Bronchial epithelial cell (primary cell): ENCODE measurements at places on chromosomes 6 and 20. TPM values are rescaled to one million over a fixed set of nuclear protein-coding genes. Genes with fewer than 3 reads are reported as not detected.

The KHDC1L gene
- total RNA-seq, result not detected in 2 replicates

The RBBP8NL gene
- under 0.01 and 1.0 TPM in 2 replicates for total RNA-seq

The SEL1L2 gene
- not detected in 2 replicates for total RNA-seq

The CDH22 gene
- total RNA-seq, result not detected in 2 replicates

The DUSP15 gene
- total RNA-seq, result not detected in 2 replicates

The NHSL1 gene
- 6.3 and 12.5 TPM in 2 replicates for total RNA-seq

The ALDH5A1 gene
- total RNA-seq, result 0.53 and 1.9 TPM in 2 replicates

The HFE gene
- 3.7 and 4.6 TPM in 2 replicates for total RNA-seq

- DNase-seq, result no peak
Measured at GRCh38 chr6:84772428-84773132, 8.2 kb upstream of the TBX18 start.

- no peak for DNase-seq
Measured at GRCh38 chr6:109826551-109826950, 135.5 kb downstream of the FIG4 start.

- no peak for DNase-seq
Measured at GRCh38 chr6:168099201-168100010, 20.4 kb upstream of the FRMD1 start.

DNA sequence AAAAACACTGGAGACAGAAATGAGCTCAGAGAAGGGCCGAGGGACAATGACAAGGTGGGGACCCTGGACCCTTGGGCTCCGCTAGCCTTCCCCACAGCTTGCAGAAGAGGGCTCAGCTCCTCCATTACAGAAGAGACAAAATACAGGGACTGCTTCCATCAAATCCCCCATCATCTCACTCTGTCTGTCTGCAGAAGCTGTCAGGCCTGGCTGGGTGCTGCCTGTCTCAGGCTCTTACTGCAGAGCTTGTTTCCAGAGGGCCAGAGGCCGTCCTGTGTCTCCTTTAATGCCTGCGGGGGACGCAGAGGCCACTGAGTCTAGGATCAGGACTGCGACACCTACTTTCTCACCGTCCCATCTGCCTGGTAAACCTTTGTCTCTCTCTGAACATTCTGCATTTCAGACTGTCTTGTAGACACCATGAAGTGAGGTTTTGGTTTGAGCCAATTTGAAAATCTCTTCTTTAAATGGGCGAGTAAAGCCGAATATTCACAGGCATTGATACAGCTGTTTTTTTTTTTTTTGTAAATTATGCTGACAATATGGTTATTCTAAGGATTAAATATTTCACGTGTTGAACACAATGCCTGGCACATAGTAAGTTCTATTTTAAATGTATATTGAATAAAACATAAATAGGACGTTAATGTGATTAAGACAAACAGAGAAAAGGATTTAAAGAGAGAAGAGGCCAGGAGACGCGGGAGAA is 28.3 kb downstream of the RNASET2 start:
- DNase-seq, result no peak

- DNase-seq, result no peak
Measured at GRCh38 chr20:38880952-38881735, 45.1 kb upstream of the FAM83D start.

DNA sequence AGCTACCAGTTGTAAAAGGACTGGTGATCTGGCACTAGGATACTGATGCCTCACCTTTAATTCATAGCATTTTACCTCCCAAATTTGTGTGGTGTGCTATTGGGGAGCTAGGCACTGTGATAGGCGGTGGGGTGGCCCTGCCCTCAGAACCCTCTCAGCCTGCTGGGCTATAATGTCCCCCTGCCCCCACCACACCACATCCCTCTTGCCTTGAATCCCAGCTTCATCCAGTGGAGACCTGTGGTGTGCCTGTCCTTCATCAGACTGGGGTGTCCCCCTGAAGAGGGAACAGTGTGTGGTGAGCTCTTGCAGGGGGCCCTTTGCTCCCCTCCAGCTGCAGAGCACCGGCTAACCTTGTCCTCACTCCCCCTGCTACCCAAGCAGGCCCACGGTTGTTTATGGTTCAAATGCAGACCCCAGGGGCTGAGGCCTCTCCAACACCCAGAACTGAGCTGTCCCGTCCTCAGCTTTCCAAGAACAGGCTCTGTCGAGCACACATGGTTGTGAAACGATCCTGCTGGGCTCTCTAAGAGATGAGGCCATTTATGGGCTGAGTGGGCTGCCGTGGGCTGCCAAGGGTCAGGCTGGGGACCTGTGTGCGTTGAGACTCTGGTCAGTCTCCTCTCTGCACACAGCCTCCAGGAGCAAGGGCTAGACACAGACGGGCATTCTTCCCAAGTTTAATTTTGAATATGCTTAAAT is 26.9 kb upstream of the VEGFA start:
- no peak for DNase-seq

DNA sequence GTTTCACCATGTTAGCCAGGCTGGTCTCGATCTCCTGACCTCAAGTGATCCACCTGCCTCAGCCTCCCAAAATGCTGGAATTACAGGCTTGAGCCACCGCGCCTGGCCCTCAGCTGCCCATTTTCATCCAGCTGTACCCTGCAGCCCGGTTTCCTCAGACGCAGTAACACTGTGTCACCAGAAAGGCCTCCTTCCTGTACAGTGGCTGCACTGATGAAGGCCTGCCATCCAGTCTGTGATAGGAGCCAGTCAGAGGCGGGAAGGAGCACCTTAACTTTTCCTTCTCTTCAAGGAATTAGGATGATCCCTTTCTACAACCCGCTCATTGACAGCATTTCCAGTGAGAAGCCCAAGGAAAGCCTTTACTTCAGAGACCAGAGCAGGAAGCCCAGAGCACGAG is 75.9 kb downstream of the GFOD1 start:
- no peak for DNase-seq

DNA sequence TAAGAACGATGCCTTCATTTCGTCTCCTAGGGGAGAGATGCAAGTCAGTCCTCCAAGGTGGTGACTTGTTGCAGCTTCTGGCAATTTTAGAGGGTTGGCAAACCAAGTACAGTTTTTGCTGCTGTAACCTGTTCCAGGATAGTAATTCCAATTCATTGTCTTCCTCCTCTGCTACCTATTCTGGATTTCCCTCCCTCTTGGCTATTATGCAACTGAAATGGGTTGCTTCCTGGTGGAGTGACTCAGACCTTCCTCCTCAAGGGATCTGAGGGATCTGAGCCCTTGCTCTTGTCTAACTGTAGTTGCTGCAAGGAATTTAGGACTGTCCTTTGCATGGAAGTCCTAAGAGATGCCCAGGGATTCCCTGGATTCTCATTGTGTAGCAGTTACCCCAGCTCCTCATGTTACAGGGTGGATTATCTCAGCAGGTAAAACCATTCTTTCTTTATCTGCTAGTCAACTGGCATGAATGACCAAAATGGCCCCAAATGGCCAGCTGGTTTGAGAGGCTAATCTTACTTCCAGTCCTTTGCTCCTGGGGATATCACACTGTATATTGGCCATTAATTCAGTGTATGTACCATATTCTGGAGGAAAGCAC is 17.6 kb upstream of the ELMO2 start:
- DNase-seq, result peak; percentile 67

DNA sequence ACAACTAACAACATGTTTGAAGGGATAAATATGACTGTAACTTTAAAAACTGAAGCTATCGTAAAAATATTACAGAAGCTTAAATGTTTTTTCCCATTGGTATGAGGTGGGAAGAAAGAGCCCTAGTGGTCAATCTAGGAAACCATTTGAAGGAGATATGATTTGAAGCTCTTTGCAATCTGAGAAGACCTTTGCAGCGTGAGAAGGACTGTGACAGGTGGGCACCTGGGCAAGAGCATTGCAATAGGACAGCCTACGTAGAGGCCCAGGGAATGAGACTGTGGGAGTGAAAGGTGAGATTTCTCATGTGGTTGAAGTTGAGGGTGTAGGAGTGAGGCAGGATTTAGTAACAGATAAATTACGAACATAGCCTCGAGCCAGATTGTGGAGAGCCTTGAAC is 108.0 kb upstream of the PDE7B start:
- DNase-seq, result no peak

DNA sequence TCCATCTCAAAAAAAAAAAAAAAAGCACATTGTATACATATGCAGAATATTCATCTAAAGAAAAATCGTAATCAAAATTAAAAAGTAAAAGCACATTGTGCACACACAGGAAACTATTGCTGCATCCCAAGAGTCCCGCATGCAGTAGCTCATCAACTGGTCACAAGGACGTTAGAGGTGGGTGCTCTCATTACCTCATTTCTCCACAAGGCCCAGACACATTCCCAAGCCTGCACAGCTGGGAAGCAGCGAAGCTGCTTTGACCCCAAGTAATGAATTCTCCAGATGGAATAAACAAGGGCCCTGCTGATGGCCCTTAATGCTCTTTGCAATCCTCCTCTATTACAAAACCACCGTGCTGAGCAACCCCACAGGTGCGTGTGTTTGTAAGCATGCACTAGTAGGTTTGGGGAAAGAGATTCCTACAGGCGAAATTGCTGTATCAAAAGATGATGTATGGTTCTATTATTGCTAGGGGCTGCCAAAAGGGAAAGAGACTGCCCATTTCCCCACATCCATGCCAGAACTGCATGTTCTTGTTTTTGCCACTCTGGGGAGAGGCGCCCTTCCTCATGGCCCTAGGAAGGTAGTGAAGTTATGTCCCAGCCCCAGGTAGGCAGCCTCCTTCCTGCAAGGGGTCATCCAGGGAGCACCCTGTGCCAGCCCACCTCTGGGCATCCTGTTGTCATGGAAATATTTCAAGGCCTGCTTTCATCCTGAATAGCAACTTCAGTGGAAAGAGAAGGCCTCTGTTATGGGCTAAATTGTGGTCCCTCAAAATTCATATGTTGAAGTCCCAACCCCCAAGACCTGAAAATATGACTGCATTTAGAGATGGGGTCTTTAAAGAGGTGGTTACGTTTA is 34.6 kb upstream of the PTGIS start:
- no peak for DNase-seq

GRCh38 chr6:154229786-154230185 is 126.8 kb downstream of the IPCEF1 start:
- DNase-seq, result no peak
